ENCODE measurements at places on chromosomes 7 and 10.

DNA sequence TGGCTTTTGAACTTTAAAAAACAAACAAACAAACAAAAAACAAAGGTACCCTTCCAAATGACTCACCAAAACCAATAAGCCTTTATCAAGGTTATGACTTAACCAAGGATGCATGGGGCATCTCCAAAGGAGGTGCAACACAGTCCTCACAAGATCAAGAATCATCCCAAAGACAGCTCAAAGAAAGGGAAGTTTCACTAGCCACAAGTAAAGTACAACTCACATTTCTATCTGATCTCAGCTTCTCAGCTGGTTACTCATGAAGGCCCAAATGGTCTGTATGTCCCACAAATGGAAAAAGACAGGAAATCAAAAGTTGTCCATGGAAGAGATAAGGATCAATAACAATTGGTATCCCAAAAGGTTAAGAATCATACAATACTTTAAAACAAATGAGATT lies 6.0 kb upstream of the MKLN1 start:
- no peak for DNase-seq

GRCh38 chr10:57921140-57921539 lies 346.6 kb downstream of the IPMK start:
- no peak for DNase-seq

DNA sequence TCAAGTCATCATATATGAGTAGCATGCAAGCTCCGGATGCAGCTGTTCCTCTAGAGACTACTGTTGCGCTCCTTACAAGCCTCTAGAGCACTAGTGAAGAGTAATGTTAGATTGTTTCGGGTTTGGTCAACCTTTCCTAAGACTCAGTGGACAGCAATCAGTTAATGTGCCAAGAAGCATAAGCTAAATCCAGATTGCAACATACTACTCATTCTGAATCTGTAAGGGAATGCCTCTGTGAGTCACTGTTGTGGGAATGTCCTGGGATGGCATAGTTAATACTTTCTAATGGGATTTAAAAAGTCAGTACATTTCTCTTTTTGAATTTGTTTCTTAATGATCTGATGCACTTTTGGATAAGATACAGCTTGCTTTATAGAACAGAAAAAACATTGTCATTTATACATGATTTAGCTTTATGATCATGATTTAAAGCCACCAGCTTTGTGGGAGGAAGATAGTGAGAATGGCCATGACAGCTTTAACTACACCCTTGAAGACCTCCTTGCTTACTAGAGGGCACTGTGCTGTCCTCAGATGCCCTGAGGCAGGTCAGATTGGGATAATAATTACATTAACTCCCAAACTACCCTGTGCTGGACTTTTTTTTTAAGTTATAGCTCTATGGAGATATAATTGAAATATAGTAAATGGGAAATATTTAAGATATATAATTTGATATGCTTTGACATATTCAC lies 138.4 kb downstream of the SDK1 start:
- DNase-seq, result peak; percentile 96

DNA sequence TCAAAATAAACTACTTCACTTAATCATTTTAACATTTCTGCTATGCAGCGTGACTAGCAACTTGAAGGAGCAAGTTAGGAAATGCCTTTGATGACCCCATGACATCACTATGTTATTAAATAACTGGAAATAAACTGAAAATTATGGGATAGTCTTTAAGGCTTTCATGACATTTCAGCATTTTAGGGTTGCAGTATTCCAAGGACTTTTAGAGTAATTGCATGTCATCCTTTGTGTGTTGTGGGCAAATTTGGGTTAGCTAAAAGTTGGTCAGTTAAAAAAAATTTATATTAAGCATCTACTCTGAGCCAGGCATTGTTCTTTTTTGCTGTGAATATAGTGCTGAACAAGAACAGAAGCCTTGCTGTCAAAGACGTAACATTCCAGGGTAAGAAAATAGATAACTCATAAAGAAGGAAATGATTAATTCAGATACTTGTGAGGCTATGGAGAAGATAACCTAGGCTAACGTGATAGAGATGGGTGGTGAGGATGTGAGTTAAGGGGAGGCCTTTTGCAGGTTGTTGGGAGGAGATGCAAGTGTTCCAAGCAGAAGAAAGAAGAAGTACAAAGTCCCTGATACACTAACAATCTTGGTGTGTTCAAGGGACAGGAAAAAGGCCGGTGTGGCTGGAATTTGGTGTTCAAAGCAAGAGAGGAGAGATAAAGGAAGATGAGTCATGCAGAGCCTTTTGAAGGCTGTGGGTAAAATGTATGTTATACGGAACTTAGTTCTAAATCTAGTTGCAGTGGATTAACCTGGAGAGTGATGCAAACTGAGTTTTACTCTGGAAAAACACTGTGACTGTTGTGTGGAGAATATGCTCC lies 610.2 kb downstream of the AUTS2 start:
- peak; percentile 14 for DNase-seq

GRCh38 chr10:34922138-34922537 lies 107.0 kb upstream of the PARD3 start:
- DNase-seq, result no peak

DNA sequence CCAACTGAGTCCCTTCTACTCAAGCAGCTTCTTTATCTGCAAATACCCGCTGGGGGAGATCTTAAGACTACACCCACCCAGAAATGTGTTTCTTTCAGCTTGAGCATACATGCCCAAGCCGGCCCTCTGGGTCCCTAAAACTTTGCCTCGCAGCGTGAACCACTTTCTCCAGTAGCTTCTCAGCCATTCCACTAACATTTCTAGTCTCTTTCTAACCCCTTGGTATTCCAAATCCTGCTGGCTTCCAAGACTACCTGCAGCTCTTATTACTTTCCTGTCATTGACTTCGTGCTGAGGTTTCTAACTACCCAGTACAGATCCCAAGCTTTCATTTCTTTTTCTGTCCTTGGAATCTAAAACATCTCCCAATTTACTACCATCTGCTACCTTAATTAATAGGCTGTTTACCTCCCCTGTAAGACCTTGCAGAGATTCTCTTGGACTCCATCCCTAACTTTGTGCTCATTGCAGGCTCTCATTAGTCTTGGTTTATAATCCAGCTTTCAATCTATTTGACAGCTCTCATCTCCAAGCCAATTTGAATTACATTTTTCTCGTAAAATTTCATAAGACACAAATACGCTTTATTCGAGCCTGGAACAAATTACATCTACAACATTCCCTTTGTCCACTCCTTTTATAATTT lies 153.6 kb downstream of the FGFR2 start:
- no peak for DNase-seq

GRCh38 chr10:3451516-3452172 lies 279.1 kb upstream of the PITRM1 start:
- DNase-seq, result no peak

GRCh38 chr10:670990-671389 lies 18.5 kb downstream of the DIP2C start:
- DNase-seq, result no peak

GRCh38 chr10:76309741-76310587 lies 878.5 kb downstream of the LRMDA start:
- DNase-seq, result peak; percentile 3

- no peak for DNase-seq
These were observed 35.2 kb downstream of the BTBD16 start for GRCh38 chr10:122306282-122306681.

DNA sequence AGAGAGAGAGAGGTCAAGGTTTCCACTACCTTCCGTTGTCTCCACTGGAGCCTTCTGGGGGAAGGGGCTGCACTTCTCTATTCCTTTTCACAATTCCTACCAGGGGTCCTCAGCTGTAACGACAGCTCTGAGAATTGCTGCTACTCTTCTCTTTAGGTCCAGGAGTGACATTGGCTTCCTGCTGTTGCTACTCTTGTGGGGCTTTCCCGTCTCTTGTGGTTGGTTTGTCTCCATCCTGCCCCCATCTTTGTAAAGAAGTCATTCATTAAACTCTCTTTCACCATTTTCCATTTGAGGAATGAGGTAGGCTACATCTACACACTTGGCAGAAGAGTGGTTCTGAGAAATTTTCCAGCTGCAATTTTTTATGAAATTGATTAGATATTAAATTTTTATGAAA lies 238.8 kb upstream of the LYZL1 start:
- no peak for DNase-seq

DNA sequence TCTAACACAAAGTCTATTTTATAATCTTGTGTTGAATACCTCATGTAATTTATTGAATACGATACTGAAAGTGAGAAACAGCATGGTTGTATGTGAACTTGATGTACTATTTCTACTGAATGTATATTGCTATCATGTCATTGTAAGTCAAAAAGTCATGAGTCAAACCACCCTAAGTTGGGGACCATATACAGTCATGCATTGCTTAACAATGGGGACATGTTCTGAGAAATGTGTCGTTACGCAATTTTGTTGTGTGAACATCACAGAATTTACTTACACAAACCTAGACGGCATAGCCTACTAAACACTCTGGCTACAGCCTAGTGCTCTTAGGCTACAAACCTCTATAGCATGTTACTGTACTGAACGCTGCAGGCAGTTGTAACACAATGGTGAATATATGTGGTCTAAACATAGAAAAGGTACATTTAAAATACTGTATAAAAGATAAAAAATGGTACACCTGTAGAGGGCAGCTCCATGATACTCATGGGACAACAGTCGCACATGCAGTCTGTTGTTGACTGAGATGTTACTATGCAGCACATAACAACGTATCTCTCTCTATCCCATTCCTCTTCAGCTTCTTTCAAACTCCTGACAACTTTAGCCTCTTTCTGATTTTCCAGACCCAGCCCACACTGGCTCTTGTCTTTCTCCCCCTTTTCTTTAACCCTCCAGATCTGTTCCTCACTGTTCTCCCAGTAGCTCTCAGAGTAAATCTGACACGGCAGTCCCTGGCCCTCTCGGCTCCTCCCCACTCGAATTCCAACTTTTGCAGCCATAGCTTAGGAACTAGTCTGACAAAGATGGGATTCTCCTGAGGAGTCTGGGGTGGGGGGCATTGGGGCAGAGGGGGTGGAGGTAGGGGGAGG lies 90.1 kb downstream of the SNX10 start:
- DNase-seq, result no peak

GRCh38 chr7:132828502-132828901 lies 252.2 kb upstream of the PLXNA4 start:
- DNase-seq, result no peak

- DNase-seq, result no peak
These were observed 40.6 kb upstream of the SLC16A12 start for GRCh38 chr10:89576022-89576421.

- DNase-seq, result no peak
These were observed 1.7 kb downstream of the ZNF777 start for GRCh38 chr7:149459201-149459539.

Data from choroid plexus epithelial cell (primary cell).